ENCODE measurements at places on chromosomes 1 and 21.

DNA sequence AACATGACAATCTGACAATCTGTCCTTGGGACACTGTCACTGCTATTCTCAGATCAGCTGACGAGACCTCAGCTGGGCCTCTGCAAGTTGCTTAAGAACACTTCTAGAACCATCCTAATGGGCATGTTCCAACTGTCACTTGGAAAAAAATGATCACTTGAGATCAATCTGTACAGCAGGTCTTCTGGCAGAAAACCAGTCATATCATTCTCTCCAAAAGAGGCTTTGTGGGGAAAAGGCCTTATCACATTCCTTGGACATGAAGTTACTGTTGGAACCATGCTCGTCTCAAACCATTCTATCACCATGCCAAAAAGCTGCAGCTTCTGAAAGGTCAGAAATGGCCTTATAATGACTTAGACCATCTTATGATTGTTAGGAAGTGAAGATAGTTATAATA, 744.2 kb downstream of the USP25 start:
- DNase-seq, result no peak

GRCh38 chr1:222006715-222007114, 264.8 kb upstream of the DUSP10 start:
- DNase-seq, result no peak

GRCh38 chr1:184069675-184070074, 18.1 kb downstream of the TSEN15 start:
- no peak for DNase-seq

- DNase-seq, result no peak
These were observed 685.3 kb upstream of the ADGRL2 start for GRCh38 chr1:81115422-81115821.

Measured in esophagus squamous epithelium (tissue), 5 donors.